Activated effector memory CD4-positive, alpha-beta T cell treated with anti-CD3 and anti-CD28 coated beads, Interleukin-2, amount 50 U/mL, for 16 hours (primary cell): ENCODE measurements at places on chromosomes 7 and 10.

DNA sequence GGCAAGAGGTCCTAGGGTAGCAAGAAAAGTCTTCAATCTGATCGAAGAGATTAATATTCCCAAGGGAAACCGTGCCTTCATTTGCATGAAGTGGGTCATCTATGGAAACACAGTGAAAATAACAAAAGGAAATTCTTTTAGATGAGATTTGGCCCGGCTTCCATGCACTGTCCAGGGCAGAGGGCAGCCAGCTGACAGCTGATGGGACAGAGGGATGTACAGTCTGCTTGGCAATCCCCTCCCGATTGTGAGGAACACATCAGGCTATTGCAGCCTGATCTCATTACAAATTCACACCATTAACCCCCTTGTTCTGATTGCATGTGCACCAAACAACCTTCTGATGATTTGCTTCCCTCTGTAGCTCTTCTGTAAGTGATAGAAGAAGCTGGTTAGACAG, 105.3 kb downstream of the FRMD4A start:
- no peak for DNase-seq

- DNase-seq: no peak
These were observed 253.2 kb downstream of the BMPER start for GRCh38 chr7:34158368-34159153.

DNA sequence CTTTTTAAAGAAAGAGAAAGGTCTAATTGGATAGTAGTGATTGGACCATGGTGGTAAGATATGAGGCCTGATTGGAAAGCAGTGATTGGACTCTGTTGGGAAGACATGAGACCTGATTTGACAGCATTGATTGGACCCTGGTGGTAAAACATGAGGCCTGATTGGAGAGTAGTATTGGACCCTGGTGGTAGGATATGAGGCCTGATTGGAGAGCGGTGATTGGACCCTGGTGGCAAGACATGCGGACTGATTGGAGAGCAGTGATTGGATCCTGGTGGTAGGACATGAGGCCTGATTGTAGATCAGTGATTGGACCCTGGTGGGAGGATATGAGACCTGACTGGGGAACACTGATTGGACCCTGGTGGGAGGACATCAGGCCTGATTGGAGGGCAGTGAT, 444.3 kb downstream of the LRMDA start:
- no peak for DNase-seq

DNA sequence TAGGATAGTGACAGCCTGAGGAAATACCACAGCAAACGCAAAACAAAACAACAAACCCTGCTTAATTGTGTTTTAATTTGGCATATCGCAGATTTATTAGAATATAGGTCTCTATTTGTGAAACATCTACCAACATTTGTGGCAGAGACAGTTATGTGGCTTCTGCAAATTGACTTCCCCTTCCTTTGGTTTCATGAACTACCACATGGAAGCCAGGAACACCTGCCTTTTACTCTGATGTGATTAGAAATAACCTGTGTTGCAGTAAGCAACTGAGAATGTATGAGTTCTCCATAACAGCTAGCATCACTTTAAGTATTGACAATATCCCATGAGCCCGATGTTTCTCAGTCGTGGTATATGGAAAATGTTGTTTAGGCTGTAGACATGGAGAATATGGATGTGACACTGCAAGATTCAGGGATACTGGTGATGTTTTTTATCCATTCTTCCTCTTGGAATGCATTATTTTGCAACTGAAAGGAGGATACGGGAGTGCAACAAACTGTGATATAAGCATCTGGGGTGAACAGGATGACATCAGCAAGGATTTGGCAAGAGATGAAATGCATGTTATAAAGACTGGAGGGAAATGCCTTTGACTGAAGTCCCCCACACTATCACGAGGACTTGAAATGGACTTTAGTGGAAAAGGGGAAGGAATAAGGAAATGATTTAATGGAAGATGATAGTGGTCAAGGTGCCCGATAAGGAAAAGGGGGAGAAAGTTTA, 95.9 kb downstream of the CUBN start:
- no peak for DNase-seq

DNA sequence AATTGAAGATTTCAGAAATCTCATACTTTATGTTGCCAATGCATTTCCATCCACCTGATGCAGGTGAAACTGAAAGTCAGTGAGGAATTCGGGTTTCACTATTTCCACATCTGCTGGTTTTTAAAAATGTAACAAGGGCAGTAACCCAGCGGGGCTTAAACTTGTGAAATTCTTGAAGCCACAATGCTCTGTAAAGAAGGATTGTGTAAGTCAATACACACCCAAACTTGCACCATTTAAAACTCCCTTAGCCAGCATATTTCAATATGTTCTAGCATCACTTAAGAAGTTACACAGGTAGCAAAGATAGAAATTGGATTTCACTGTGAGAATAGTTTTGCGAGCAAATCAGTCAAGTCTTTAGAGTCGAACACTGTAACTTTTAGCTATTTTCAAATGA, 386.1 kb downstream of the PLXDC2 start:
- DNase-seq: no peak

- DNase-seq: no peak
These were observed 67.7 kb downstream of the ELAPOR2 start for GRCh38 chr7:86991771-86992191.

DNA sequence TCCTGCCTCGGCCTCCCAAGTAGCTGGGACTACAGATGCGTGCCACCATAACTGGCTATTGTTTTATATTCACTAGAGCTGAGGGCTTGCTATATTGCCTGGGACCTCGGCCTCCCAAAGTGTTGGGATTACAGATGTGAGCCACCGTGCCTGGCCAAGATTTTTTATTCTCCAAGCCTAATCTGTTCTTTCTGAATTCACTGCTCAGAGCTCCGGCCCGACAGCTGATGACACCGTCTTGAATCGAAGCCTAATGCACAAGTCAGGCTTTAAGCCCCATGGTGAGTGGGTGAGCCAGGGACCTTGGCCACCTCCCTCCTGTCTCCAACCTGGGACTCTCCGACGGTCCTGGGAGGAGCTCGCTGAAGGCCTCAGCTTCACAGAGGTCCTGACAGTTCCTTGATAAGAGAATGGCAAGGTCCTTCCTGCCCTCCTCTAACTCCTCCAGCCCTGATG, 338.9 kb downstream of the WDR37 start:
- peak; percentile 34 for DNase-seq

- DNase-seq: no peak
These were observed 63.3 kb upstream of the CHST15 start for GRCh38 chr10:124156524-124157260.

DNA sequence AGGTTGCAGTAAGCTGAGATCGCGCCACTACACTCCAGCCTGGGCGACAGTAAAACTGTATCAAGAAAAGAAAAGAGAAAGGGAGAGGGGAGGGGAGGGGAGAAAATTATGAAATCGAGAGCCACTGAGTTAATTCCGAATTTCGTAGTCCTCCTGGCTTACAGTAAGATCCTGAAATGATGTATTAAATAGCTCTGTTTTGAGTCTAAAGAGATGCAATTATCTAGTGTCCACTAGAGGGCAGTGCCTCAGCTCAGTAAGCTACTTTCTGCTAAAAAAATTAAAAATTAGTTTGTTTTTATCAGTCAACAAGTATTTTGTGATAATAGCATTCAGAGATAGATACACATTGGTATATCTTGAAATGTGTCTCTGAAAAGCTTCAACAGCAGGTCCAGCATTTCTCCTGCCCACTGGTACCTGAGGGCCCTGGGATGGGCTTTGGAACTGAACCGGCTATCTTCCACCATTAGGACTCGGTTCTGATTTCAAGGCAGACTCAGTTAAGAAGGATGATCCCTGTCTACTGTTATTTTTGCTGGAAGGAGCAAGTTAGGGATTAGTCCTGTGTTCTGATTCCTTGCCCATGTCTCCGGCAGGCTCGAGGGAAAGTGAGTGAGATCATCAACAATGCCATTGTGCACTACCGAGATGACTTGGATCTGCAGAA, 19.5 kb downstream of the TSPAN33 start:
- DNase-seq: no peak

DNA sequence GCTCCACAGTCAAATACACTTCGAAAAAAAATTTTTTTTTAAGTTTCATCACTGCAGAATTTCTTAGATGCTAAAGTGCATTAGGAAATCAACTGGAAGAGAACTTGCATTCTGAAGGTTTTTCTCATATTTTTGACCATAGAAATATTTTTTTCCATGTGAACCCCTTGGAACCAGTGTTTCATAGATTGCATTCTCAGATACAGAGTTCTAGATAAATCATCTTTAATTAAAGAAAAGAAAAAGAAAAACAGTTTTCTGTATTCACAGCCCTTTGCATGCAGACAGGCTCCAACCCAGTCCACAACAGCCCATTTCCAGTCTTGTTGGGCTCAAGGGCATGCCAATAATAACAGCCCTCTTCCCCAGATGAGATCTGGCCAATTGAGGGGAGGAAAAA, 75.5 kb upstream of the RPA3 start:
- no peak for DNase-seq

DNA sequence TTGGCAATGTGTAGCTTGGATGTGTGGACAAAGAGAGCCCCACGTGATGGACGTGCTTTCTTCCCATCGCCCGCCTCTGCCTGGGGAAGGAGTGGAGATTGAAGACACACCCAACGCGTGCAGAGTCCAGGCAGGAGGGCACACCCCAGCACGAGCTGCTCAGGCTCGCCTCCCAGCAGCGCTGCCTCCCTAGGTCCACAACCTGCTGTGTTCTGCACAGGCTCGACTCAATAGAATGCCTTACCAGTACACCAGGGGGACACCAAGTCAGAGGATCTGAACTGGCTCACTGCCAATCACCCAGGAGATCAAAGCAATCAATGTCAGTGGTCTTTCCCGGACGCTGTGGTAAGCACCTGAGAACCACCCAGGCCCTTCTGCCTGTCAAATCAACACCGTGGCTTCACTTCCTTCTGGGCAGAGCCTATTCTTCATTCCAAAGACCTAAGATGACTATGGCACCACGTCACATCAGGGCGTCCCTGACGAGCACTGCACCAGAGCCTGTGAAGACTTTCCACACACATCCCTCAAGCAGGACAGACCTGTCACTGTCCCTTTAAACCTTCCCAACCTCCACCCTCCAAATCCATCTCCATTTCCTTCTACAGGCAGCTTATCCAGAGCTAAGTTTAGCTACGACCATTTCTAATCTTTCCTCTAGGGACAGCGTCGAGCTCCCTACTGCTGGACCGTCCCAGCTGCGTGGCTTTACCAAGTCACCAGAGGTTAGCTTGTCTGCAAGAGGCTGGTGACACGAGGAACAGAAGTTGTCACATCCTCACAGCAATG, 72.3 kb downstream of the AMZ1 start:
- DNase-seq: no peak

- DNase-seq: no peak
These were observed 381.1 kb downstream of the SDK1 start for GRCh38 chr7:3682028-3682710.

GRCh38 chr7:15219758-15220157, 317.2 kb upstream of the DGKB start:
- no peak for DNase-seq
